ENCODE measurements at places on chromosomes 6 and 20.

DNA sequence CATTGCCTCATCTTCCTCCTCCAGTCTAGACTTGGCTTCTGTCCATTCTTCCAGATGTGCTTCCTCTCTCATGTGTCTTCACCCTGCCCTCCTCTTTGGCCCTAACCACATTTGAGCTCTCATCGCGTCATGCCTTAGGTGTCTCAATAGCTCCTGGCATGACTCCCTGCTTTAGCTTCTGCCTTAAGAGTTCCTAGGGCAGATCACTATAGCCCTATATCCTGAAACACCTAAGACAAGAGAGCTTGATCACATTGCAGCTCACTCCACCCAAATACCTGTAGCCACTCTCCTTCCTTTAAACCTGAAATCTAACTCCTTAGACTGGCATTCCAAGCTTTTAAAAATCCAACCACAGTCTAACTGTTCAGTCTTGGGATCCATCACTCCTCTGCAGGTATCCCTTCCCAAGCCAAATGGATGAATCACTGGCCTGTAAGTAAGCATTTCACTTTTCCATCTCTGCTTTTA is 69.0 kb upstream of the STXBP5 start:
- peak; percentile 61 for DNase-seq

GRCh38 chr6:150891888-150892485 is 26.5 kb downstream of the MTHFD1L start:
- DNase-seq = no peak

- no peak for DNase-seq
Measured at GRCh38 chr6:53786832-53787231, 8.0 kb upstream of the LRRC1 start.

DNA sequence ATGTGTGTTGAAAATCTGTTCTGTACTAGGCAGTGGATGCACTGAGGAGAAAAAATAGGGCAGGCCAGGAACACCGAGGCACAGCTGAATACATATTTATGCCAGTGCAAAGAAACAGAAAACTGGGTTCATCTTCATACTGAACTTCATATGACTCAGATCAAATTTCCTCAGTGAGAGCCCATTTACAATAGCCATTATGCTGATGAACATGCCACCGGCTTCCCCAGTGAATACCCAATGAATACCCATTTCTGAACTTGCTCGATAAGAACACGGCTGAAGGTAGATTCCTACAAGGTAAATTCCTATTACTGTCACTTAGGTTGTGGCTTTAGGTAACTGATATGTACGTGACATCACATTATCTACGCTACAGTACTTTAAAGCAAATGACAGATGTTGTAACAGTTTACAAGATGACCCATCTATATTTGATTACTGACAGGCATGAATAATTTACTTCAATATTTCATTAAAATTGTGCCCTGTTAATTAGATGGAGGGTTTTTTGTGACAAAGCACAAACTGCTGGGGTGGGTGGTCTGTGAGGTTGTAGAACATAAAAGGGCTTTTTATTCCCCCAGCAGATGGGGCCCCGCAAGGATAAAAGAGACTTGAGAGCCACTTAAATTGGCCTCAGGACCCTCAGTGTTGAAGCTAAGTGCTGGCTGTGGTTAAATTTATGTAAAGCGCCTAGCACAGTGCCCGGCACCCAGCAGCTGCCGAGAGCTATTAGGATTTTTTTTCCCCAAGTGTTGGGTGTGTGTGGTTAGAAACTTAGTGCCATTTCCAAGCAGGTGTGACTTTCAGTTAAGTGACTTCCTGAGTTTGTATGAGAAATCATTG is 264.5 kb downstream of the CD83 start:
- no peak for DNase-seq

DNA sequence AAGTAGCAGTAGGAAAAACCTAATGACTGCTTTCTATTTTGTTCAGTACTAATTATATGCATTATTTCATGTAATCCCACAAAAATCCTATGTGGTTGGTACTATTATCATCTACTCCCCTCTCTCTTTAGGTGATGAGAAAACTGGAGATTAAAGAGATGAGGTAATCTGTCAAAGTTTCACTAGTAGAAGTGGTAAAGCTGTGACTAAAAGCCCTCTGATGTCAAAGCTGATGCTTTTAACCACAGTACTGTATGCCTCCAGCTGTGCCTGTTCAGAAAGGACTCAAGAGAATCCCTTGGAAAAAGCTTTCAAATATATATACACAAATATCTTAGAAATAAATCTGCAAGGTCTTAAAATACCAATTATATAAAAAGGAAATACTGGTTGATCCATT is 38.0 kb downstream of the PHIP start:
- DNase-seq = no peak

DNA sequence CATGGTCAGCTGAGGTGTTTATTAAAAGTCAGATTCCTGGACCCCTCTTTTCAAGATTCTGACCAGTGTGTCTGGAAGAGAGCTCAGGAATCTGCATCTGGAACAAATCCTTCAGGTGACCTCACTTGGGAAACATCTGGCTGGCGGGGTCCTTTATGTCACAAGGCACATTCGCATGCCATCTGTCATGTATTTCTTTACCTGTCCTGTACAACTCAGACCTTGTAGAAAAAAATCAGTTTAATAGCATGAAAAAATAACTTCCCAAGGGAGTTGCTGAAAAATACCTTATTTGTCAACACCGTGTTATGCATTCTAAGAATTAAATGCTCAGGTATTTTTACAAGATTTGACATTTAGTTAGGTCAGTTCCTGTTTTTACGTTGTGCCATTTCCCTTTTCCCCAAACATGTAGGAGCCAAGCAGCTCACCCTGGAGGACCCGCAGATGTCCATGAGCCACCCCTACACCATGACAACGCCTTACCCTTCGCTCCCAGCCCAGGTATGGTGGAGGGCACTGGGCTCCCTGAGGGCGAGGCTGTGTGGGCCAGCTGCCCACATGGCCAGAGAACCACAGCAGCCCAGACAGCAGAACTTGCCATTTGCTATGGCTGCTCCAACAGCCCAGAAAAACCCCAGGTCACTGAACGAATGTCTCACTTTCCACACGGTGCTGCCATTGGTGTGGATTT is 4.0 kb downstream of the IRF4 start:
- no peak for DNase-seq

DNA sequence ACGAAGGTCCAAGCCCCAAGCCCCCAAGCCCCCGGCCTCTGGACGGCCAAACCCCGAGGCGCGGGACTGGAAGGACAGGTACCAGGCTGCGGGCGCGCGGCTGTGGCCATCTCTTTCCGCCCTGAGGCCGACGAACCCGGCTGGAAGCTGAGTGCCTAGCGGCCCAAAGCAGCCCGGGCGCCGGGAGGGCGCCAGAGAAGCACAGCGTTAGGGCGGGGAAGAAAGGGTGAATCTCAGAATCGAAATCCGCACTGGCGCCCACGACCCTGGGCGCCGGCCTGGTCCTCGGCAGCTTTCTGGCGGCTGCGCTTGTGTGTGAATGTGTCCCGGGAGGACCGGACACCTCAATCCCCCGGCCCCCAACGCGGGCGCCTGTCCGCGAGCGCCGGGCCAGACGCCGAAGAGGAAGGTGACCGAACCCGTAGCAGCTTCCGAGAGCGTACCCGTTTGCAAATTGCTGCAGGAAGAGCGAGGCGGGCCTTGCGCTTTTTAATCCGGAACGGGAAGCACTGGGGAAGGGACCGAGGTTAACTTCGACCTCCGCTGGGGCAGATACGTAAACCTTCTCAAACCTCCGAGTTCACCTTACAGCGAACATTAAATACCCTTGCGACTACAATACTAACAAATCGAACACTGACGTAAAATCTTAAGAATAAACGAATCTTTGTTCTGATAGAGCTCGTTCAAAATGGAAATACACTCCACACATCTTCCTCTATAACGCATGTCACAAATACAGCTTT is 2.9 kb downstream of the NRN1 start:
- peak; percentile 27 for DNase-seq

- DNase-seq = peak; percentile 5
Measured at GRCh38 chr6:48957781-48958180, 505.3 kb downstream of the MMUT start.

DNA sequence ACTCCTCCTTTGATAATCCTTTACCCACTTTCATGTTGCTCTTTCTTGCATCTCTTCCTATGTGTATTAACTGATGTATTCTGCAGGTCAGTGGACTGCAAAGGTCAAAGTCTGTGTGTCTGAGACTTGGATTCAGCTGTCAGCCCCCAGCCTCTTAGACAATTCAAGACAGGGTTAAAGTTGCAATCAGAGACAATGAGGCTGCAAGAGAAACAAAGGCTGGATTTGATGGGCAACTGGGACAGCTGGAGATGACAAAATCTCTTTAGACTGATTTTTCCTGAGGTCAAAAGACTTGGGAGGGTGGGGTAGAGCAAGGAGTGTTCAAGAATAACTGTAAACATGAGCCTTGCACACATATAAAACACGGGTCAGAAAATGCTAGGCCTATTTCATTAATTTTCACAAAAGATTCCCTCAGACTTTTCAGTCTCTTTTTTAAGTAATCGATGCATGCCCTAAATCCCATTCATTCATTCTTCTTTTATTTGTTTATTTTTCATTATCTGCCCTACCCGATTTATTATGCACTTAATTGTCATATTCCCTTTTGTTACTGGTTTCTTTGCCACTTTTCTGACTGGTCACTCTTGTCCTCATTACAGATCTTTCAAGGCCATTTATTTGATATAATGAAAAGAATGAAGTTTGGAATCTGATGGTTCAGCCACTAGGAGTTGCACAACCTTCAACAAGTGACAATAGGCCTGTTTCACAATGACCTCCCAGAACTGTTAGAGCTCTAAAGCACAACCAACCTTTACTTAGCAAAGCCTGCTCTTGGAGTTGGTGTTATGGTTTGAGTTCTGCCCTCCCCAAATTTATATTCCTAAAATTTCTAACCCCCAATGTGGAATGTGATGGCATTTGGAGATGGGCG is 33.8 kb upstream of the AKAP12 start:
- DNase-seq = no peak

GRCh38 chr6:170289180-170289931 is 1.5 kb downstream of the DLL1 start:
- DNase-seq = no peak

DNA sequence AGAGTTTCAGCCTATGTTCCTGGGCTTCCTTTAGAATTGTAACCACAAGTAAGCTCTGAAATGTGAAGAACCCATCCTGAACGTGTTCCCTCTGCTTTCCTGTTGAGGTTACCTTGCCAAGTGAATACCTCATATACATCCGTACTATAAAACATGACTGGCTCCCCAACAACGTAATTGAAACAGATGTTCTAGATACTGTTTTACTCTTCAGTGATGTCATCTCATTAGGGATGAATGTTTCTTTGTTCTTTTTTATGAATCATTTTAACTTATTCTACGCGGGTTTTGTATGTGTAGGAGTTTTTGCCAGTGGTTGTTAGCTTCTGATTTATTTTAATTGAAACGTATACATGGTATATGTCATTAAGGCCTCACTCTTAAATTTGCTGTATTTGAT is 166.8 kb downstream of the SAMD5 start:
- DNase-seq = no peak

DNA sequence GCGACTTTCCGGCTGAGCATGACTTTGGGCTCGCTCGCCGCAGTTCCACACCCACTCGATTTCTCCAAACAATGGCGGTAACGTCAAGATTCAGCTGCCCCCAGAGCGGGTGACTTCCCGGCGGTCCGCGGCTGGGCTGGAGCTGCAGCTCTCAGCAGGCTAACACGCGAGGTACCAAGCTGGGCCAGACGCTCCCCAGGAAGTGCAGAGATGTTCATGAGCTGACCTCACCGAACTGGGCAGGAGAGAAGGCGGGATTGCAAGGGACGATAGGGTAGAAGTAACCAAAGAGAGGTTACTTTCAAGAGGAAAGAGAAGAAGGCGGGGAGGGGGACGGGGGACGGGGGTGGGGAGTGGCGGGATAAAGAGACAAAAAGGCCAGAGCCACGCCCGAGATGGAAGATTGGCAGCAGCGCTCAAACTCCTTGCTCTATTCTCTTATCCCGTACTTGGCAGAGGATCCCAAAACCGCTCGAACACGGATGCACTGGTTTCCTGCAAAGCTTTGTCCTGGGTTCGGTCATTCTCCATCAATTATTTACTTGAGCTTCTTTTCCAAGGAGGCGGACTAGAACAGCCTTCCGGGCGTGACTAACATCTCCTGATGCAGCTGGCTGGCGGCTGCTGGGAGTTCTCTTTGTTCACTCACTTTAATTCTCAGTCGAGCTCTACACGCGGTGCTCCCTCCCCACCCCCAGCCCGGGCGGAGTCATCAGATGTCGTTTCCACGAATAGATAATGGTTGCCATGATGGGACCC is at the start of gene MTCL3:
TSS of gene MTCL3 (minus strand) at position 626 of the 759 bp plus-strand sequence.
- no peak for DNase-seq

DNA sequence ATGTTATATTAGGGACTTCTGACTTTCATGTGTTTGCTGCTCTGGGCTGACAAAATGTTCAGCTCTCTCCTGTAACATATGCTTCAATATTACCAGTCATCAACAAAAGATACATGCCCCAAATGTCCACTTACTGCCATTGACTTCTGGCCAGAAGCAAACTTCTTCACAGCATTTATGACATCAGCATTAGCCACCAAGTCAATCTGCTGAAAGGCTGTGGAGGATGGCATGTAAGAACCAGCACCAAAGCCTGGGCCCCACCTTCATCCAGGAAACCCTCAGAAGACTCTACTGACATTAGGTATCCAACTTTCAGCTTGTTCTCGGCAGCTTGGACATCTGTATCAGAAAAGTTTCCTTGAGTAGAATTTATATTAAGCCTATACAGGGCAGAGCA is 595.5 kb downstream of the COL12A1 start:
- DNase-seq = no peak

- DNase-seq = no peak
Measured at GRCh38 chr6:131116755-131117360, 18.4 kb upstream of the AKAP7 start.

DNA sequence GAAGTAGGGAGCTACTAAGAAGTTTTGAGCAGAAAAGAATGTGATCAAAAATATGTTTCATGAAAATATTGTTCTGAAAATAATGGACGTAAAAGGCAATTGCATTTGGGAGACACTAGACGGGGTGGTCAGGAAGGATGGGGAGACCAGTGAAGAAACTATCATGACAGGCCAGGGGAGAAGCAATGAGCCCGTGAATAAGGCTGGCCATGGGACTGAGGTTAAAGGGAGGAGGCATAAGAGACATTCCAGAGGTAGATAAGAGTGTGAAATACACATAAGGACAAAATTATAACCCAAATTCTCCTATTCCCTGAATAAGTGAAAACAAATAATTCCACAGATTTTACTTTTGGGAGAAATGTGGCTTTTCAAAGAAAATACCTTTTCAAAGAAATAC is 51.7 kb downstream of the MARCKS start:
- DNase-seq = no peak

- DNase-seq = no peak
Measured at GRCh38 chr6:127792616-127793015, 108.2 kb downstream of the THEMIS start.
